HuH-7.5 (cell line): ENCODE measurements at places on chromosomes 1 and 21.

DNA sequence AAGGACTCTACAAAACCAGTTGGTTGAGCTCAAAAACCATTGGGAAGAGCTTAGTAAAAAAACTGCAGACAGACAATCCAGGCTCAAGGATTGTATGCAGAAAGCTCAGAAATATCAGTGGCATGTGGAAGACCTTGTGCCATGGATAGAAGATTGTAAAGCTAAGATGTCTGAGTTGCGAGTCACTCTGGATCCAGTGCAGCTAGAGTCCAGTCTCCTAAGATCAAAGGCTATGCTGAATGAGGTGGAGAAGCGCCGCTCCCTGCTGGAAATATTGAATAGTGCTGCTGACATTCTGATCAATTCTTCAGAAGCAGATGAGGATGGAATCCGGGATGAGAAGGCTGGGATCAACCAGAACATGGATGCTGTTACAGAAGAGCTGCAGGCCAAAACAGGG, 104.0 kb upstream of the BMP8A start:
- DNase-seq: no peak

DNA sequence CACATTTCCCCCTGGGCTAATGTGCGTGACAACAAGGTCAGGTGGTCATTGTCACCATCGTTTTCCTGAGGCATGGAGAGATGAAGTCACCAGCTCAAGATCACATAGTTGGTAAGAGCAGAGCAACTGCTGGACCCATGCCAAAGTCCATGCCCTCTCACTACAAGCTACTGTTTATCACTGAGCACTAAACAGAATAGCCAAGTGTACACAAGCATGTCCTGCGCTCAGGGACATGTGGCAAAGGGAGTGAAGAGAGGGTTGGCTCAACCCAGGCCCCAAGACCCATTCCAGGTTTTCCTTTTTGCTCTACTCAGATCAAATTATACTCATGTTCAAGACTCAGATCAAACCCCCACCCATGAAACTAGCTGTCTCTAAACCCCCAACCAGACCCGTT, 20.8 kb downstream of the LRRC52 start:
- no peak for DNase-seq

DNA sequence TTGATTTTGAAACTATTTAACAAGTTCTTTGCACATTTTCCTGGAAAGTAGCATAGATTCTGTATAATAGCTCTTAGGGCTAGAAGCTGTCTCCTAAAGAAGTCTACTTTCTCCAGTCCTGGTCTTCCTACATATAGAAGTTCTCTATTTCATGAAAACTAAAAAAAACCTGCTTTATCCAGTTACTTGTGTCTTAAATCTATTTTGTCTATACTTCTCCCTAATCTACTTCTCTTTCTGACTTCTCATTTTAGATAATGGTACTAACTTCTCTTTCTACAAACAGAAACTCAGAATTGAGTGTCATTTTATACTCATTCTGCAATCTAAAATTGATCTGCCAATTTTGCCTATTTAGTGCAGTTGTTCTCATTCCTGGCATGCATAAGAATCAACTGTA, 28.7 kb downstream of the PDE4B start:
- no peak for DNase-seq

DNA sequence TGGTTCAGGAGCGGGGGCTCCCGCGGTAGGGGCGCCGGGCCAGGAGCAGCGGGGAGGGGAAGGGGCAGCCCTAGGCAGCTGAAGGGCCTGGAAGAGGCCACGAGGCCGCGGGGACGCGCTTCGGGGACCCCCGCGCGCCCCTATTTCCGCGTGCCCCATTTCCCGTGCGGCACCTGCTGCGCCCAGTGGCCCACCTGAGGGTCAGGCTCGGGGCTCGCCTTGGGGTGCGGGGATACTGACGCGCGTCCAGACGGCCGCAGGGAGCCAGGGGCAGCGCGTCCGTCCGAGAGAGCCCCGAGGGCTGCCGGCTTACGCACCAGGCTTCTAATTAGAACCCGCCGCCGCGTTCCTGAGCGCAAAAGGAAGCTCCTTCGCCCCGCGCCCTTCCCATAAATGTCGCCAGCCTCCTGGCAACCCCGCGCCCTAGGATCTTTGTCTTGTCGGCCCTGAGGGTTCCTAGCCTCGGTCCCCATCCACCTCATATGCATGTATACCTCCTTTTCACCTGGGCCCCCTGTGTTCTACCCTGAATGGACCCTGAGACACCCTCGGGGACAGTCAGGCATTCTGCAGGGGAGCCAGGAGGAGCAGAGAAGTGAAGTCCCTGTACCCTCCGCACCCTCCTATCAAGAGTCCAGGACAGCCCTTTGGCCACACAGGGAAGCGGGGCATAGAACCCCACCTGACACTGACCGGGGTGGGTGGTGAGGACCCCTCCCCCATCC, 1.8 kb downstream of the WNT3A start:
- no peak for DNase-seq

GRCh38 chr1:86381223-86381622, 14.9 kb downstream of the ODF2L start:
- DNase-seq: no peak

- no peak for DNase-seq
Measured at GRCh38 chr21:33974513-33975468, 59.2 kb upstream of the ATP5PO start.

DNA sequence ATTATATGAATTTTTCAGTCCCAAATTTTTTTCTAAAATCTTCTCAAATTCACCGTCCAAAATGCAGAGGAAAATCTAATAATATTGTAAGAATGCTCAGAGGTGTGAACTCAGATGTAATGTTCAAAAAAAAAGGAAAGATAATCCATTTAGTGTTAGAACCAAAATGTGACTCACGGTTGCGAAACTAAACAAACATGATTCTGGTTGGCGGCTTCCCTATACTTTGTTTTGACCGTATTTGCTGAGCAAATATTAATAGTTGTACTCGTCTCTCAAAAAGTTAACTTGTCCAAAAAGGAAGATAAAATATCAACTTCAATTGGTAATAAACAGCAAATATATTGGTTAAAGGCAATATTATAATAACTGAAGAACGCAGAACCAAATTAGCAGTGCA, 34.4 kb downstream of the ZSWIM5 start:
- peak; percentile 31 for DNase-seq

DNA sequence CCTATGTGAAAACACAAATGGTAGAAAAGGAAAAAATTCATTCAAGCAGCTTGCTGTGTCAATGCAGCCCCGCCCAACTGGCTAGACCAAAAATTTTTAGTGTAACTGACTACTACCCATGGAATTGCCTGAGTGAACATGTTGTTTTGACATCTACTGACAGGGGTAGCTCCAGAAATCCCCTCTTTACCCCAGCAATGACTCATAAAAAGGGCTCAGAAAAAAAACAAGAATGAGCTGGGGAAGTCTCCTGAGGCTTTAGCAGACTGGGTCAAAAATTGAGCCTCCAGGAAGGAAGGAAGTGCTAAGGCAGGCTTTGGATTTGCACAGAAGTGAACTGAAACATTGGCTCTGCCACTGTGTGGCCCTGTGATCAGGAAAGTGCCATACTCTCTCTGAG, 24.4 kb upstream of the FGGY start:
- no peak for DNase-seq

DNA sequence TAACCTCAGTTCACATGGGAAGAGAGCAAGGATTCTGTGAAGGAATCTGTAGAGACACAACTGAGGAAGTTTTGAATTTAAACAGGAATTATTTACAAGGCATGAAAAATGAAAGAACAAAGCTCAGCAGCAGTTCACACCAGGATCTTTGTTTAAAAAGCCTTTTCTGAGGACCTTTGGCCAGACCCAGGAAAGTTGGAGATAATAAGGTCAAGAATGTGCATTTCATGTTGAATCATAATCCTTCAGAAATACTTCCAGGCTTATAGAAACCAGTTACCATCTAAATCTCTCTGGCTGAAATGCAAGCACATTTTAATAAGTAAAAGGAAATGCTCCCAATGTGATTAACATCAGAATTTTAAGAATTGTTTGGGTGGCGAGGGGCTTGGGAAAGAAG, 2.7 kb downstream of the CLIC6 start:
- DNase-seq: no peak

DNA sequence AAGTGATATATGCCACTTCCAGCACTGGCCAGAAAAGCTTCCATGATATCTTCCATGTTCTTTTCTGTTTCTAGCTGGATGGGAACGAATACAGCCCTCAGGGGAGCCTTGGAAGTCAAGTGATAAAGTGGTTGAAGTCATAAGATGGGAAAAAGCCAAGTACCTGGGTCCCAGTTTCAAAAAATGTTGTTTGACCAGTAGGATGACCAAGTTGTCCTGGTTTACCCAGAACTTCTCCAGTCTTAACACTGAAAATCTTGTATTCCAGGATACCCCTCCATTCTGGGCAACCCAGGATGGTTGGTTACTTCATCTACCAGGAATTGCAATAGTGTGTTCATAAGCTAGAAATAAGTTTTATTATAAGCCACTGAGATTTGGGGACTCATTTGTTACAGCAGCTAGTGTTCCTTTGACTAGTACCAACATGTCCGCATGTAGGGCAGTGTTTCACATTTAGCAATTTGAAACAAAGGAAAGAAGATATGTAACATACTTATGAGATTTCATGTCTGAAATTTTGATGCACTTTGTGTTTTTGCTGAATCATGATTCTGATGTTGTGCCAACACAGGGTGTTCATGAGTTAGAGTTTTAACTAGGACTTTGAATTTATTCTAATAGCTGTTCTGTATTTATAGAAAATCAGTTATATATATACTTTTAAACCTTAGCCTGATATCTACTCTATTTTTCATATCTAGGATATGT, 139.9 kb downstream of the TPR start:
- no peak for DNase-seq

DNA sequence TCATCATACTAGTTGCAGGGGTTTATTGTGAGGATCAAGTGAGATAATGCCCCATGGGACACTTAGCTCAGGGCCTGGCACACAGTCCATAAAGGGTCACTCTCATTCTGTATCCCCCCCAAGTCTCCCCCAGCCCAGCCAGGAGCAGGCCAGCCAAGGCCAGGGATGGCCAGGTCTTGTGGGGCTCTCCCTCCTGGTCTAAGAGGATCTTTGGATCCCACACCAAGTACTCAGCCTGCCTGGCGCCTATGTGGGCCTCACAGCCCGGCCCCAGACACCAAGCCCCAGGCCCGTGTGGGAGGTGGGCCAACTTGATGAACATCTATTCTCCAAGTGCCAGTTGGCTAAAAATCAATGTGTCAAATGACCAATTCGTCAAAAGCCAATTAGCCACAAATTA, 117.8 kb downstream of the GLIS1 start:
- no peak for DNase-seq

DNA sequence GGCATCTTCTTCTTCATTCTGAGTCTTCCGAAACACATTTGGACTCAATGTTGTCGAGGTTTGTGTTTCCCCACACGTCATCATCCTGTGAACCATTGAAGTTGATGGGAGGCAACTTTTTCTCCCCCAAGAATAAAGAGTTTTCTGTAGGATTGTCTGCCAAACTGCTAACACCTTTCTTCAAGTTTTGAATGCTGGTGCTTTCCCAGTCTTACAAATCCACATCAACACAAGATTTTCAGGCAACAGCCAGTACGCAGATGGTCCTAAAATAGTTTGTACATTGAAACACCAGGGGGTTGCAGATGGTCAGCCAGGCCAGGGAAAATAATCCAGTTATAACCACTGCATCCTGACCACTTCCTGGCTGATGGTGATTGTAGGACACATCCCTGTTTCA, 187.9 kb downstream of the DISC1 start:
- DNase-seq: no peak
